ENCODE measurements at places on chromosomes 7 and 10.
A peak's percentile ranks its signal among the peaks of the same experiment; 100 is the strongest.

- no peak for DNase-seq
These were observed 6.4 kb upstream of the ORAI2 start for GRCh38 chr7:102427019-102427405.

- DNase-seq: no peak
These were observed 225.8 kb upstream of the FAM3C start for GRCh38 chr7:121621937-121622336.

- DNase-seq: no peak
These were observed 29.3 kb downstream of the ZMIZ1 start for GRCh38 chr10:79098061-79098460.

- no peak for DNase-seq
These were observed 45.4 kb upstream of the GRID1 start for GRCh38 chr10:86411852-86412560.

- DNase-seq: no peak
These were observed 63.5 kb upstream of the ATRNL1 start for GRCh38 chr10:115029452-115030375.

- DNase-seq: peak; percentile 70
These were observed 187.4 kb upstream of the TMEM72 start for GRCh38 chr10:44723619-44724325.

- DNase-seq: no peak
These were observed 994.9 kb downstream of the REEP3 start for GRCh38 chr10:64515970-64516699.

- DNase-seq: no peak
These were observed 20.2 kb downstream of the DNAJB9 start for GRCh38 chr7:108589874-108590273.

- DNase-seq: no peak
These were observed 32.8 kb downstream of the SLC35G1 start for GRCh38 chr10:93926613-93927012.

GRCh38 chr7:130641497-130641896 is 27.1 kb downstream of the COPG2 start:
- DNase-seq: no peak

- no peak for DNase-seq
These were observed 23.7 kb downstream of the CREM start for GRCh38 chr10:35150308-35150707.

- no peak for DNase-seq
These were observed 216.9 kb upstream of the GLI3 start for GRCh38 chr7:42453931-42454361.

GRCh38 chr7:128152721-128153120 is 88.4 kb upstream of the LEP start:
- DNase-seq: no peak

GRCh38 chr7:155195939-155196523 is 101.6 kb upstream of the INSIG1 start:
- DNase-seq: no peak

DNA sequence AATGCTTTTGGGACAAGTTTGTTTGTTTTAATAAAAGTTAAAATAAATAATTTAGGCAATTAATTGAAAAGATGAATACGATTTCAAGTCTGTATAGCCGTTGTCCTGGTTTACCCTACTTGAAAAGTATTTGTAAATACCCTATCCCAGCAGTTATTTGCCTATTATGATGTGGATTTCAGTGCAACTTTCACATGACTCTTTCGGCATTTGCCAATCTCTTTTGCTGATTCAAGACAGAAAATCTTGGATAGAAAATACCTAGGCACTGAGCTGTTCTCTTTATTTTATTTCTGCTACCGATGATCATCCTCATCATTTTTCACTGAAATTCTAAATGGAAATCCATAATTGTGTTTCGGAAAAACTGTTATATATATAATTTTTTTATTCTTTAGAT is 125.9 kb upstream of the FZD8 start:
- DNase-seq: no peak

DNA sequence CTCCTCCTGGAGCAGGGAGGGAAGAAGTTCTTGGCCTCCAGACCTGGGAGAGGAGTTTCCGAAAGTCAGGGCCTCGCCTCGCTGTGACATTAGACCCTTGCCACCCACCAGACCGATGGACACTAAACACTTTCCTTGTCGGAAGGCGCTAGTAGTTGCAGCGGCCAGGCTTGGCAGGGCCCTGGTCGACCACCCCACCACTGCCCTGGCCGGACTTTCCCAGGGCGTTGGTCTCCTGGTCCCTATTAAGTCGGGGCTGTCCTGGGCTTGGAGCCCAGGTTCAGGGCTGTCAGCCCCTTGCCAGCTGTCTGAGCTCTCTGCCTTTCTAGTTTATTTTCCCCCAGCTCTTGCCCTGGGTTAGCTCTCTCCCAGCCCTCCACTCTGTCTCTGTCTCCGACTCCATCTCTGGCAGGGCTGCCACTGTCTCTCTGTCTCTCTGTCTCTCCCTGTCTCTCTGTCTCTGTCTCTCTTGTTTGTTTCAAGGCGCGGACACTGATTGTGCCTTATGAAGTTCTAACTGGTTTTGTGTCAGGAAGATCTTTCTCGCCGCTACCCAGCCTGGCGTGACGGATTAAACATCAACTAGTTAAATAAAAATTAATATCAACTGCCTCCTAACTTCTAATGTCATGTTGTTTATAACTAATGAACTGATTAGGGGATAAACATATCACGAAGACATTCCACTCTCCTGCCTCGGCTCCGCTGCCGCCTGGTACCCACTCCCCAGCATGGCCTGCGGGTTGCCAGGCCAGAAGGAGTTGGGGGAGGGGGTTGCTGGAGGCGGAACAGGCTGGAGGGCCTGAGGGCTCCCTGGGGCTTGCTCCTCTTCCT is 13.8 kb upstream of the PAX2 start:
- DNase-seq: no peak

GRCh38 chr7:96648784-96649183 is 60.9 kb downstream of the SEM1 start:
- no peak for DNase-seq

- DNase-seq: no peak
These were observed 123.7 kb upstream of the EEPD1 start for GRCh38 chr7:36029311-36029710.

GRCh38 chr7:157487046-157487770 is 150.4 kb downstream of the DNAJB6 start:
- DNase-seq: no peak

DNA sequence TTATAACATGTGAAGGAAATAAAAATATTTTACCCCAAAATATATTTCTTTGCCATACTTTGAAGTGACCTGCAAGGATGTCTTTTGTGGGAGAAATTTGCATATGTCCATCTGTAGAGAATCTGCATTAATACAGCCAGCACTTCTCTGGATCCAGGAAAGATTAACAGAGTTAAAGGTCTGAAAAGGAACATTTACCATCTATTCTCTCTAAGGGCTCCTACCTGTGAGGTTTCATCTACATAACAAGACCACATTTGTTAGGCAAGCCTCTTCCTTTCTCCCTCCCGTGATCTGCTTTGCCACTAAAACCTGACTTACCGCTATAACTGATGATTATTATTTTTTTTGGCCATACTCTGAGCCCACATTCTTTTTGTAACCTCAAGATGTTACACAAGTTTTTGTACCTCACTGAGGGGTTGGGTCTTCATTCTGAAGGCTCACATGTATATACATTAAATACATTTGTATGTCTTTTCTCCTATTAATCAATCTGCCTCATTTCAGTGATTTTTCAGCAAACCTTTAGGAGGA is 129.4 kb downstream of the AKR1D1 start:
- no peak for DNase-seq

- DNase-seq: no peak
These were observed 1019.0 kb downstream of the KCNMA1 start for GRCh38 chr10:76618641-76619040.

DNA sequence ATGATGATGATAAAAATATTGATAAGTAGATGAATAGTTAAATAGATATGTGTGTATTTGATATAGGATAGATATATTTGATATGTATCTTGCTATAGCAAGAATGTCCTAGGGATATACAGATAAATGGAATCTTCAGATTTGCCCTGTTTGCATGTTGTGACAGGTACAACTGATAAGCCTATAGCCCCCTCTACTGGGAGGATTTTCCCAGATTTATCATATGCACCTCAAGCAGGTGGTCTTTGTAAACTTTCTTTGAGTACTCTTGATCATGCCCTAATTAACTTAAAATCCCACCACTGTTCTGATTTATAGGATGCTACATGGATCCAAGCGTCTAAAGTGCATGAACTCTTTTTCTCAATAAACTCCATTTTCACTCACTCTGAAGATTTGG is 1050.7 kb downstream of the SORCS3 start:
- no peak for DNase-seq

GRCh38 chr7:36651404-36651803 is 72.9 kb downstream of the AOAH start:
- DNase-seq: no peak

DNA sequence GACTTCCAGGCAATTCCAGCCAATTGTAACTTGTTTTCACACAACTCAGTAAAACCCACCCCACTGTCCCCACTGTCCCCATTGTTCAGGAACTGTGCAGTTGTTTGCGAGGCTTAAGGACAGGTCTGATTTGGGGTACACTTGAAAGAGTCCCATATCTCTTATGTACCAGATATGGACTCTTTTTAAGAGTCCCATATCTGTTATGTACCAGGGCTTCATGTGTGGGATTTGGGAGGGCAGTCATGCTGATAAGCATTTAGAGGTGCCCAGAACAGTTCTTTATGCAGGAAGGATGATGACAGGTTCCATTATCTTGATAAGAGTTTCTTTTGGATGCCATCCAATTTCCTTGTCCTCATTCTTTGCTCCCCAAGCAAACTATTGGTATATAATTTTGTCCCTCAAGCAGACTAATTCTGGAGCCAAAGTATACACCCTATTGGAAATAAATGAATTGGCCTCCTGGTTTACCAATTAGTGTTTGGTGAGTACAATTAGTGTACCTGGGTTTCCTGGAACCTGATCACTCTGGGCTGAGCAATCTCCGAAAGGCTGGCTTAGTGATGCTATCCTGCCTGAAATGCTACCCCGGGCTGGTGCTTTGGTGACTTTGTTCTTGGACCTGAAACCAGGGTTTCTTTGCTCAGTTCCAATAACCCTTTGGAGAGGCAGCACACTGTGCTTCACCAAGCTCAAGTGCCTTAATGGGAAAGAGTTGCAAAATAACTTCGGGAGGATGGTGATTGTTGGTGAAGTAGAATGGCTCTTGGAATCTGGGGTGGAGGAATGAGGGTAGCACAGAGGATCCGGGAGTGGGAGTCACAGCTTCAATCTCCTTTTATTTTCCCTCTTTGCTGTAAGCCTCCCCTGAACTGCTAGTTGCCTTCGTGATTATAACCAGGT is 6.2 kb upstream of the DMBT1 start:
- no peak for DNase-seq

GRCh38 chr7:12103948-12104347 is 107.1 kb upstream of the TMEM106B start:
- DNase-seq: no peak

- DNase-seq: no peak
These were observed 17.7 kb downstream of the GIMAP5 start for GRCh38 chr7:150754951-150755350.

GRCh38 chr10:14820010-14820774 is 17.6 kb downstream of the CDNF start:
- peak; percentile 100 for DNase-seq

DNA sequence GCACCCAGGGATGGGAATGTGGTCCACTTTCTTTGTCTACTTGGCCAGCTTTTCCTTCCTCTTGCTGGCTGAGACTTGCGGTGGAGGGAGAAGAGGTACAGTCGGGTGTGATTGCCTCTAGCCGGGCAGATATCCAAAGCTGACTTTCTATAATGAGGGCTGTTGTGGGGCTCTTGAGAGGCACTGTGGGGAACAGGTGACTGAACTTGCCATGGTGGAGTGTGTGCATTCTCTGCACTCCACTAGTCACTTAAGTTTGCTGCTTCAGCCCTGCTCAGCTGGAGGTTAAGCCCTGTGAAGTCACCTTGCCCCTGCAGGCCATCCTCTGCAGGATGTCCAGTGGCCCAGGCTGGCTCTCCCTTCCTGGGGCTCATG is 116.6 kb downstream of the AOAH start:
- no peak for DNase-seq

DNA sequence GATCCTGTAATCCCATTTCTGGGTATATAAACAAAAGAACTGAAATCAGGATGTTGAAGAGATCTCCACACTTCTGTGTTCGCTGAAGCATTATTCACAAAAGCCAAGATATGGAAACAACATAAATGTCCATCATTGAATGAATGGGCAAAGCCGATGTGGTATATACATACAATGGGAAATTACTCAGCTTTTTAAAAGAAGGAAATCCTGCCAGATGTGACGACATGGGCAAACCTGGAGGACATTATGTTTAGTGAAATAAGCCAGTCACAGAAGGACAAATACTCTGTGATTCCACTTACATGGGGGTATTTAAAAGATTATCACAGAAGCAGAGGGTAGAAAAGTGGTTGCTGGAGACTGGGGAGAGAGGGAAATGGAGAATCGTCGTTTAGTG is 23.9 kb upstream of the FAM107B start:
- DNase-seq: no peak

DNA sequence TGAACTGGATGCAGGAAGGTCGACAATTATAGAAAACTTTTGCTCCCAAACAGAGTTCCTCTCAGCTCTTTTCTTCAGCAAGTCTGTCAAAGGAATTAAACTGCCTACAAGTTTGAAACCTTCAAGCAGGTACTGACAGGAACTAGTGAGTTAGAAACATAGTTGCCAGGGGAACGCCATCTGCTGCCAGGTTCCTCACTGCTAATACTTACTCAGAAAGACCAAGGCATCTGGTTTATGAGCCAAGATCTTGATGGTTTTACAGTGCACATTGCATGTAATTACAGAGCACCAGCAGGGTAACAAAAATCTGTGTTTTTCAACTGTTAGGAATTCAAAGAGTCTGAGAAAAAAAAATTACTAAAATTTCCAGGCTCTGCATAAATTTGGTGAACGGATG is 300.0 kb upstream of the NRG3 start:
- DNase-seq: no peak

- no peak for DNase-seq
These were observed 73.1 kb downstream of the TLL2 start for GRCh38 chr10:96440361-96441292.

GRCh38 chr7:104552102-104552501 is 223.7 kb downstream of the LHFPL3 start:
- DNase-seq: peak; percentile 66

DNA sequence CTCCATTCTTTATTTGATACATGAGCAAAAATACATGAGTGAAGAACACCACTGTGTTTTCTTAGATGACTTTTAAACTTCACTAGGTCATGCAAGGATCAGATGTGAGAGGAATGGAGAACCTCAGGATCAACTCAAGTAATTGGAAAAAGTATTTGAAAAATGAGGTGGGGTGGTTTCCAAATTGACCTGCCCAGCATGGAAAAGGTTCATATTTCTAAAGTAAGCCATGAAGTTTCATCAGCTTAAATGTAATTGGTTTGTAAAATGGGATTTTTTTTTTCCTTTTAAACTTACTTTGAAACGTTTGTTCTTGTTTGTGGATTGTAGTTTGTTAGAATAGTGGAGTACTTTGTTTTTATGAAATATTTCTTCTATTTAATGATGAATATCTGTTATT is 134.8 kb downstream of the MLLT10 start:
- no peak for DNase-seq

GRCh38 chr10:13310518-13311176 is 10.8 kb upstream of the PHYH start:
- no peak for DNase-seq

- no peak for DNase-seq
These were observed 86.8 kb upstream of the ZMIZ1 start for GRCh38 chr10:78981970-78982281.

GRCh38 chr10:112887968-112888367 is 62.1 kb upstream of the TCF7L2 start:
- no peak for DNase-seq

GRCh38 chr10:32961343-32961894 is 3.4 kb upstream of the ITGB1 start:
- DNase-seq: no peak

All from T1000 (cell line).